ENCODE measurements at places on chromosomes 6 and 20.

- DNase-seq: peak; percentile 21
These were observed 44.1 kb downstream of the NHSL1 start for GRCh38 chr6:138454981-138455706.

DNA sequence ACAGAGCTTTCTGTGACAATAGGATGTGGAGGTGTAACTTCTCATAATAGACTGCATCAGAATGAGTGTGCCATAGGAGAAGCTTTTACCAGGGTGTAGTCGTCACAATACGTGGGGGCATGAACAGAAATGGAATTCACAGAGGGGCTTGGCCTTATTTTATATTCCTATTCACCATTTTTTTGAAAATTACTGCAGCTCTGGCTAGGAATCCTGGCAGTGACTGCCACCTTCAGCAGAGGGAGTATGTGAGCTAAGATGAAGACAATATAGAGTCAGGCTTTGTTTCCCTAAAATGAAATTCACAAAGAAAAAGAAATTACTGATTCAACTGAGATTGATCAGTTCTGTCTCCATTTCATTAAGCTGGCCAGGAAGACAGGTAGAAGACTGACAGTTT is 13.9 kb downstream of the TOMM6 start:
- DNase-seq: no peak

GRCh38 chr20:48972816-48973215 is 51.3 kb downstream of the ARFGEF2 start:
- no peak for DNase-seq

- DNase-seq: no peak
These were observed 62.9 kb upstream of the PIM1 start for GRCh38 chr6:37106982-37107491.

DNA sequence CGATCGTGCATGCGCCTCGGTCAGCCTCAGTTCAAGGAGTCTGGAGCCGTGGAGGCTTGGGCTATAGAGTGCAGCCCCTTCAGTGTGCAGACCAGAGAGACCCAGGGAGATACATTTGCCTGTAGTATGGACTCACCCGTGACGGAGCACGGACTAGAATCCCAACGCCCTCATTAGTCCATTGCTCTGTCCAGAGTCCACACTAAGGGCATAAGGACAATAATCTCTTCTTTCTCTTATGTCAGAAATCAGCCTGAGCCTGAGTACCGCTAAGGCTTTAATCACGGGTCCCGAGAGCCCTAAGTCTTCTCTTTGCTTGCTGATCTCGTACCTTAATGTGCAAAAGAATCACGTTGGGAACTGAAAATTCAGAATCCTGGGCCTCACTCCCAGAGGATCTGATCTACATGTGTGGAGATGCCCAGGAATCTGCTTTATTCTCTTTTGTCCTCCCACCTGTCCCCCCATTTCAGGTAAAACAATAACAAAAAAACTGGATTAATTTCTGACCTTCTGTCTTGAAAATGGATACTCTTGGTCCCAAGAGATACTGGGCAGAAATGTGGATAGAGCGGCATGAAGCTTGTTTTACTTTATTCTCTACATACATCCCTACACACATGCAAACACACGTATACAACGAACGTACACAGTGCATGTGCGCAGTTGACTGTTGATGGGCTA is 671 bp downstream of the BPHL start:
- no peak for DNase-seq

DNA sequence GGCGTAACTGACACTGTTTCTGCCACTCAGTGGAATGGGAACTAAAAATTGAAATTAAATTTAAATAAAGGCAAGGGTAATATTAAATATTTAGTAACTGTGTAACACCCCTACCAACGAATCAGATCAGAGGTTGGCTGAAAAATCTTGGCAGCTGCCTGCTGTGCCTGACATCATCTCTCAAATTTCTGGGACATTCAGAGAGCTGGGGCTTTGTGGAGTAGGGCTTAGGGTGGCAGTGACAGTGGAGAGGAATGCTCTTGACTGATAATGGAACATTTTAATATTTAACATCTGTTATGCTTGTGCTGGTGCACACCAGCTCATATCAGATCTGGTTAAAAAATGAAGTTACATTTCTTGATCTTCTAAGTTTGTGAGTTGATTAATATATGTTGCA is 62.2 kb downstream of the RFPL4B start:
- DNase-seq: no peak

DNA sequence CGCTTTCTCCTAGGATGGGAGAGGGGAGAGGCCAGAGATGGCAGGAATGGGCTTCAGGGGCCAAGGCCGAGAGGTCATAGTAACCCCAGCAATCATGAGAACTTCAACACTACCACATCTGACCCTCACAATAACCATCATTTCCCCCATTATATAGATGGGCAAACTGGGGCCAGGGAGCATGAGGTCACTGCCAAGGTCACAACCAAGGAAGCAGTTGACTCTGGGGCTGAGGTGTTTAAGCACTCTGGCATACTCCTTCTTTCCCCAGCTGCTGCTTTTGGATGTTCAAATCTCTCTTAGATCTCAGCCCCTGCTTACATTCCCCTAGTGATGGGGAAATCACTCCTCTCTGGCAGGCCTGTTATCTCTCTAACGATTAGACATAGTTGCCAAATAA is 39.6 kb downstream of the CDH22 start:
- no peak for DNase-seq

GRCh38 chr6:112485827-112486212 is 138.7 kb downstream of the RFPL4B start:
- DNase-seq: no peak

- DNase-seq: no peak
These were observed 313.1 kb upstream of the SUPT3H start for GRCh38 chr6:45690846-45691245.

DNA sequence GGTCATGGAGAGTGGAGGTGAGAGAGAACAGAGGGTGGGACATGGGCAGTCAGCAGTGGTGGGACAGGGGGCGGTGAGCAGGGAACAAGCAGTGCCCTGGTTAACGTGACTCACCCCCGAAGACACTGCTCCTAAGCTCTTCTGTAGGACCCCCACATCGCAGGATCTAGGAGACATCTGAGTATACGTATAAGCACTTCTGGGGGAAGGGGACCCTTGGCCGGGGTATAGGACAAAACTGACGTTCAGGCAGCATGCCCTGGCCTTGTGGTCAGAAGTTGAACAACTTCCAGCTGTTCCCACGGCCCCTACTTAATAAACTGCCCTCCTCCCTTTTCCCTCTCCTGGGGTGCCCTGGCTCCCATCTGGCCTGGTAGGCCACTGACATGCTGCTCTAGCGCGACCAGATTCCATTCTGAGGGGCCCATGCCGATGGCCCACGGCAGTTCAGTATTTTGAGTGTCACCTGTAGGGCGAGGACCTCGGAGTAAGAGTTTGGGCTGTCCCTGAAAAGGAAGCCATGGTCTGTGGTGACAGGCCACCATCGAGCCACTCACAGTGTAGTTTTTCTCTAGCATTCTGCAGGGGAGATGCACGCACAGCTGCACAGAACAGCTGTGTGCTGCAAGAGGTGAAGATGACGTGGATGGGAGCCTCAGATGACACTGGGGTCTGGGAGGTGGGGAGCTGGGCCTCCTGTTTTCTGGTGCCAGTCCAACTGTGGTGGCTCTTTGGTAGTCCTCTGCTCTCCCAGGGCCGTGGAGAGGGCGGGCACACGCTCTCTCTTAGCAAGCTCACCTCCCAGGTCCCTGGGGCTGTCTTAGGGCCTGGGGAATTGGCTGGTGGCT is 38.4 kb downstream of the PPP1R3G start:
- DNase-seq: no peak

GRCh38 chr20:31815408-31816188 is 3.6 kb upstream of the MYLK2 start:
- no peak for DNase-seq

DNA sequence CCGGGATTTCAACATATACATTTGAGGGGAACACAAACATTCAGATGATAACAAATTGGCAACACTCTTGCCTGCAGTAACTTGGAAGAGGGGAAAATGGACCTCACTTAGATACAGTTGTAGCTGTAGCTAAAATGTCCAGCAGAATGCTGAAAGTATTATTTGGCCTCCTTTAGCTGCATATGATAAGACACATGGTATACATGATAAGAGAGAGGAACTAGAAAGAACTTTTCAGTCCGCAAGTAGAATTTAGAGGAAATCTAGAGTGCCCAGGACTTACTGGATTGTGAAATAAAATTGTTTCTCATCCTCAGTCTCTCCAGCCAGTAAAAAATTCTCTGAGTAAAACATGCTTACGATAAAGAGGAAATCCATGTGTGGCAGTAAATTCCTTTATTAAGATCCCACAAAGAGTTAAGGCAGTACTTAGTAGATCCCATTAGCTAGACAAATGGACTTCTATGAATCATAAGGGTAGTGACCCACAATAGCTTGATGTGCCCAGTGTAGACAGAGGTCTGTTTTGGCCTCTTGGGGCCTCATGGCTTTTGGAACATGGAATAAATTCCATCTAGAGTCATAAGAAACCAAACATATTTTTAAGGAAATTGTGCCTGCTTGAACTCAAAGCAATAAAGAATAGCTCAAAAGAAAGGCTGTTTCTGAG is 87.9 kb upstream of the RBM24 start:
- no peak for DNase-seq

- no peak for DNase-seq
These were observed 41.1 kb upstream of the ERVFRD-1 start for GRCh38 chr6:11152581-11152980.

DNA sequence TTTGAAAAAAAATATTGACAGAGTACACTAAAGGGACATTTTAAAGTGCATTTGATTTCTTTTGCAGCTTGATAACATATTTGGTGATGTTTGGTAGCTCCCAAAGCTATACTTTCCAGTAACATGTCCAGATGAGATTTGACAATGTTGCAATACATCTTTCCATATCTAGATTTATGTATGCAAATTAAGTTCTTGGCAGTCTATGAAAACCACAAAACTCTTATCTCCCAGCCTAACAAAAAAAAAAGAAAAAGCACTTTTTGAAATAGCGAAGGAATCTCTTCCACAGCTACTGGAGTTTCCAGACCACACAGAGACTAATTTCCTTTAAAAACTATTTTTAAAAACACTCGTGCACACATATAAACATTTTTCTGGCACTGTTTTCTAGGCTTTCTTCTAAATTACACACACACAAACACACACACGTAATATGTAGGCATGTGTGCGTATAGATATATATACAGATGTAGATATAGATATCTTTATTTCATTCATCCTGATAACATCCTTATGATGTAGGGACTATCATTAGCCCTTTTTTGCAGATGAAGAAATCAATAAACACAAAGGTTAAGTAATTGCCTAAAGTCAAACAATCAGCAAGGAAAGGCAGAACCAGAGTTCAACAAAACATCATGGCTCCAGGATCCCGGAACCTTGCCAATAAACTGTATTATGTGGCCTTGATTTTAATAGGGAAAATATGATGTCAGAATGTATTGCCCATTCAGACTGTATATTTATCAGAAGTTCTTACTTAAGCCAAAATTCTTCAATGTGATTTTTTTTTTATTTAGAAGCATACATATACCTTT is 93.3 kb downstream of the ADGRB3 start:
- no peak for DNase-seq

- no peak for DNase-seq
These were observed 121.0 kb upstream of the PRDM1 start for GRCh38 chr6:105964979-105965760.

GRCh38 chr6:170174124-170174770 is 116.6 kb downstream of the DLL1 start:
- DNase-seq: no peak

DNA sequence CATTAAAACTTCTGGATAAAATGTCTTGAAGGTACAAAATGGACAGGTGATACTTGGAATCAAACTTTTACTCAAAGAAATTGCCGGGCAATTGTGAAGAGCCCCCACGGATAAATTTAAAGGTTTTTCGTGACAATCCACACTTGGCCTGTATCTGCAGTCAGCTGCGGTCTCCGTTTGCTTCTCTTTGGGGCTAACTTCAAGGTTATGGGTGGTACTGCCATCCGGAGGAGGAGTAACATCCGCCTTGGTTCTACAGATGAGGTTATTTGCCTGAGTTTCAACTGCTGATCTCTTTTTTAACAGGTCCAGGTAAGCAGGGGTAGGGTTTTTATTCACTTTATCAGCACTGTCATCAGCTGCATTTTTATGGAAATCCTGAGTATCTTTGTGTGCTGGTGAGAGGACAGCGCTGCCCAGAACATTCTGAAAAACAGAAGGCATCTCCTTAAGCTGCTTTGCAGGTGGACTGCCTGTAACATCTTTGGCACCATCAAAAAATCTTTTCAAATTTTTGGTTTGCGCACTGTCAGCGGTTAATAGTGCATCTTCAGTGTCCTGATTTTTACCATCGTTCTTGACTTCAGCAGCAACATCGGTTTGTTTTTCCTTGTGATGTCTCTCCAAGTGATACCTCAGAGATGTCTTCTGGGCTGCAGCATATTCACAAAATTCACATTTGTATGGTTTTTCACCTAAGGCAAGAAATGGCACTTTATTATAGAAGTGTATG is 16.9 kb downstream of the ZNF217 start:
- no peak for DNase-seq

DNA sequence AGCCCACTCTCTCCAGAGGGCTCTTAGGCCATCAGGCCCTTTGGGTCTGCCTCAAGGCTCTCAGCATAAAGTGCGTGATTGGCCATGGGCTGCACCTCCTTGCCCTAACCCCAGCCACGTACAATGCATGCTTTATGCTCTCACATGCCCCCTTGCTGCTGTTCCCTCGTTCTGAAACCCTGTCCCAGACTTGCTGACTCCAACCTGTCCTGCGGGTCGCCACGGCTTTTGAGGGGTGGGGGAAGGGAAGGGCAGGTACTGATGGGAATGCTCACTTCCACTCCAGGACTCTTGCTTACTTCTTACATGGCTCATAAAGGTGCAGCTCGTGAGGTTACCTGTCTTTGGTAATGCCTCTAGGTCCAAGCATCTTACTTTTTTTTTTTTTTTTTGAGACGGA is 6.0 kb downstream of the ARMC12 start:
- no peak for DNase-seq

GRCh38 chr6:145814035-145814500 is 527 bp downstream of the FBXO30 start:
- DNase-seq: no peak

DNA sequence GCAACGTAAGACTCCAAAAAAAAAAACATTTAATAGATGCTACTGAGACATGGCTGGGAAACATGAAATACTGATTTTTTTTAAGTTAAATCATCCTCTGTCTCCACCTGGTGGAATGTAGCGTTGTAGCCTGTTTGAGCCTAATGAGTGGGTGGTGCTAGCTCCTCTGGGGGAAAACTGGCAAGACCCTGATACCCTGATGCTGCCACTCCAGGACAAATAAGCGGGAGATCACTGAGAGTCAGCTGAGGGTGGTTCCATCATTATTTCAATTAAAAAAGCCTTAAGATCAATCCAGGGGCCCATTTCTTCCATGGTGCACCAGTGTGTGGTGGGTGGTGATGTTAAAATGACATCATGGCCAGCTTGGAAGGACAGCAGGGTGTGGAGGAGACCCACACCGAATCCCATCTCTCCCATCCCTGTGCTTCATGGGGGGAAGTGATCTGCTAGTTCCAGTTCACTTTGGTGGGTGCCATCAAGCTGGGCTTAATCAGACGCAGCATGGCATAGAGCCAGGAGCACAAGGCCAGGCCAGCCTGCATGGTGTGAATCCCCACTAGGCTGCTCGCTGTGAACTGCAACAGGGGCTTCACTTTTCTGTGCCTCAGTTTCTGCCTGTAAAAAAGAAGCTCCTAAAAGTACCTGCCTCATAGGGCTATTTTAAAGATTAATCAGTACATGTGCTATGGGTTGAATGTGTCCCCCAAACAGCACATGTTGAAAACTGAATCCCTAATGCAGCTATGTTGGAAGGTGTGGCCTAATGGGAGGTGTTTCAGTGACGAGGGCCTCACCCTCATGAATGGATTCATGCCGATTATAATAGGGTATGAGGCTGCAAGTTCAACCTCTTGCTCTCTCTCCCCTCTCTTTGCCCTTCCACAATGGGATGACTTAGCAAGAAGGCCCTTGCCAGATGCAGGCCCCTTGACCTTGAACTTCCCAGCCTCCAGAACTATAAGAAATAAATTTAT is 13.0 kb upstream of the MRPS10 start:
- no peak for DNase-seq
